K562 (cell line): ENCODE measurements at places on chromosomes 12 and 14.
A peak's percentile ranks its signal among the peaks of the same experiment; 100 is the strongest.

DNA sequence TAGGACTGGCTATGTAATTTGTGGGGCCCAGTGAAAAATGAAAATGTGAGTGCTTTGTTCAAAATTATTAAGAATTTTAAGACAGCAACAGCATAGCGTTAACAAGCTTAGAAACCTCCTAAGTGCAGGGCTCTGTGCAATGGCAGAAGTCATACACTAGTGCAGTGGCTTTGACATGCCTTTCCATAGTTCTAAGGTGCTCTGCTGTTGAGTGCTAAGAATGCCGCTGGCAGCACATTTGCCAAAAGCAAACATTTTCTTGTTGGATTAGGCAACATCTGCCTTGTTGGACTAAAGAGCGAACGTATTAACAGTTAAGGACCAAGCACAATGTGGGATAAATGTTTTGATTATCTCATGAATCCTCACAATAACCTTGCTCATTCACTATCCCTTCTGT, 244.9 kb upstream of the PDE3A start:
- no peak for DNase-seq

DNA sequence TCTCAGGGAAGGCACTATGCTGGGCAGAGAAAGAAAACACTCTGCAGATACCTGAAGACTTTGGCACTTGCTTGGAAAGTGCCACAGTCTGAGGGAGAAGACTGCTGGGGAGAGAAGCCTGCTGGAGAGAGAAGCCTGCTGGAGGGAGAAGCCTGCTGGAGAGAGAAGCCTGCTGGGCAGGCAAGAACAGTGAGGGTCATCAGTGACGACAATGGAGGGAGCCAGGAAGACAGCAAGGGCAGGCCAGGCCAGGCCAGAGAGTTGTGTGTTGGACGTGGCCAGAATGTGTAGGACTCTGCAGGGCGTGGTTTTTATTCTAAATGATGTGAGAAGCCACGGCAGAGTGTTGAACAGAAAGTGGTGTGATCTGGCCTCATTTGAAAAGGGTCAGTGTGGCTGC, 185.3 kb upstream of the ABCD2 start:
- DNase-seq, result no peak

- no peak for DNase-seq
Measured at GRCh38 chr14:60590991-60591414, 58.3 kb downstream of the SIX1 start.

DNA sequence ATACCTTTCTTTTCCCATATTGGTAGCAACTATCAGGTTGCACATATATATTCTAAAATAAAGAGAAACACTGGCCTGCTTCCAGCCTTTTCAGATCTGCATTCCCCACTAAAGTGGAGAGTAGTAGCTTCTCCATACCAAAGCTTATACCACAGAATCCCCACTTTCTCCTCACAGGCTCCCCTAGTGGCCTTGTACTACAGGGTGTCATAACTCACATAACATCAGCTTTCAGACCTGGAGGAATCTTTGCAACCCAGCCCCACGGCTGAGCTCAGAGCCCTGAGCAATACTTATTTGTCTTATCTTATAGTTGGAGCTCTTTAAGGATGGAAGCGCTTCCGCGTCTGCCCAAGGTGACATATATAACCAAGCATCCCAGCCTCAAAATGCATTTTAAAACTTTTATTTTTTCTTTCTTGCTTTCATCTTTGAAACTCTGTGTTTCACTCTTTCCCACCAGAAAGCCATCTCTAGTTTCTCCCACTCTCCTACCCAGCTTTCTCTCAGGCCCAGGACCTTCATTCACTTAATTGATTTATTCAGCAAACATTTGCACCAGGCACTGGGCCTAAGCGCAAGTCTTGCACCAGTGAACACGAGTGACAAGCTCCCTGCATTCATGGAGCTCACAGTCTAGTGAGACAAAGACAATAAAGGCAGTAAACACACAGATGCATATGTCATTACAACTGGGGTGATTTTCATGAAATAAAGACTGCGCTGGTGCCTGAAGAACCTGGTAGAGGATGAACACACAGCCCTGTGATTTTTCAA, 254.7 kb downstream of the IPO8 start:
- DNase-seq, result peak; percentile 24

GRCh38 chr14:35965400-35965799, 139.3 kb downstream of the BRMS1L start:
- no peak for DNase-seq

DNA sequence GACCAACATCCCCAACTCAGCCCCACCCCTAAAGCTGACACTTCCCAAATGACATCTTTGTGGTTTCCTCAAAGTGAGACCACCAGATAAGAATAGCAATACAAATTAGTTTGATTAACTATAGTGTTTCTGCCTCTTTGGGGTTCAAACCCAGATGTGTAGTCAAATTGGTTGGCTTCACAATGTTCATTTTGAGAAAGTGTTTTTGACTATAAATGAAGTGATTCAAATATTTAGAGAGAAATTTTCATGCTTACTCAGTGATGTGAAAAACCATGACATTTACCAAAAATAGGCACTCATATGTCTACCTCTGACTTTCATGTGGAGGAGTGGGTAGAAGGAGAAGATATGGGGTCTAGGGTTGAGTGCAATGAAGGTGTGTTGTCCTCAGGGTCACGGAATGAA, 218.4 kb downstream of the BCAT1 start:
- DNase-seq, result no peak

DNA sequence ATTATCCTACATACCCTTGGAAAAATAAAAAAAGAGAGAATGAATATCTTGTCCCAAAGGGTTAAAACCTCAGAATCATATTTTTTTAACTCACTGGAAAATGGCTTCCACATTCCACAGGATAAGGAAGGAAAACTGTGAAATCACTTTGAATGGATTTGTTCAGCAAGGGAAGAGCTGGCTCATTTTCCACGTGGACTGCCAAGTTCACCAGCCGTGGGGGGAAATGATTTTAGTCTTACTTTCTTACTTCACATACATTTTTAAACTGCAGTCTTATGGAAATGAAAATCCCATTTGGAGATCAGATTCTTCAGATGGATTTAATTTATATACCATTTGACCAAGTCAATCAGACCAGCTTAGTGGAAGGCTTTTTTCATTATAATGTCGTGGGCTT, 29.9 kb upstream of the AEBP2 start:
- DNase-seq, result no peak

- peak; percentile 13 for DNase-seq
Measured at GRCh38 chr12:68665016-68665569, 21.7 kb upstream of the NUP107 start.

DNA sequence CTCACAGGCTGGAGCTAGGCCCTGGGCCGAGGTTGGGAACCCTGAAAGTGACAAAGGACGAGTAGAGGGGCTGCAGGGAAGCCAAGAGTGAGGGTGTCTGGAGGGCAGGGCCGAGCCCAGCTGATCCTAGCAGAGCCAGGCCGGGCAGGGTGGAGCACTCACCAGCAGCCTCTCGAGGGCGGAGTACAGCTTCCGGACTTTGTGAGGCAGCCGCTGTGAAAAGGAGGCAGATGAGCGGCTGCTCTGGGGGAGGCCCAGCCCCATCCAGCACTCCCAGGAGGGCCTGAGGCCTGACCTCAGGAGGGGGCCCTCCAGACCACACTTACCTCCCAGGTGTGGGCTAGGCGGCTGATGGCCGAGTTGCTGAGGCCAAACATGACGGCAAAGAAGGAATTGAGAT, 14.7 kb upstream of the ENDOU start:
- DNase-seq, result peak; percentile 65

DNA sequence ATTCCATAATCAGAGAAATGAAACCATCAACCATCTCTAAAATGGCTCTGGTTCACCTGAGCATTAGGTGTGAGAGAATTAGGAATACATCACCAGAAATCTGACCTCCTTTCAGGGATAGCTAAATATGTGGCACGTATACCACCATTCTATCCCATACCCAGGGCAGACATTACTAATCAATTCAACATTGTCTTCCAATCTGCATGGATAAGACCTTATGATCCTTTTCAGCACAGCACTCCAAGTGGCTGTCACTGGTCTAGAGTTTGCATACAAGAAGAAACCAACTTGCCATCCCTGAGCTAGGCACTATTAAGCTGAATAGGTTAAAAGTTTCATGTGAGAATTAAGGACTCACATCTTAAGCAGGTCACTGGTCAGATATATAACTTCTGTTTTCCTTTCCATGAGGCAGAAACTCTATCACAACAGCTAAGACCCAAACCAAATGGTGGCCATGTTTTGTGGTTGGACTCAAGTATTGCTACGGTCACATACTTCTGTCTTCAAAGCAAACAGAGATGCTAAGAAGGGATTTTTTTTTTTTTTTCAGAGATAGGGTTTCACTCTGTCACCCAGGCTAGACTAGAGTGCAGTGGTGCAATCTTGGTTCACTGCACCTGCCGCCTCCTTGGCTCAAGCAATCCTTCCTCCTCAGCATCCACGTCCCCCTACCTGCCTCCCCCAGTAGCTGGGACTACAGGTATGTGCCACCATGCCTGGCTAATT, 249.0 kb downstream of the DPF3 start:
- DNase-seq, result peak; percentile 9

DNA sequence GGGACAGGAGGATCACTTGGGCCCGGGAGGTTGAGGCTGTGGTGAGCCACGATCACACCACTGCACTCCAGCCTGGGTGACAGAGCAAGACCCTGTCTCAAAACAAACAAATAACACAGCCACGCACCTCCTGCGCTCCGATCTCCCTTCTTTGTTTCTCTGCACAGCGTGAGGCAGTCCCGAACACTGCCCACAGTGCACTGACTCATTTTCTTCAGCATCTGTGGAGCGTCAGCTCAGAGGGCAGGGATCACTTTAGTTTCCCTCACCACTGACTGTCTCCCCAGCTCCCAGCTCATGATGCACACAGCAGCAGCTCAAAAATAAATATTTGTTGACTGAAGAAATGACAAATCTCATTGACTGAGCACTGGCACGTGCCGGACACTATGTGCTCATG, 883 bp upstream of the MYL2 start:
- no peak for DNase-seq

DNA sequence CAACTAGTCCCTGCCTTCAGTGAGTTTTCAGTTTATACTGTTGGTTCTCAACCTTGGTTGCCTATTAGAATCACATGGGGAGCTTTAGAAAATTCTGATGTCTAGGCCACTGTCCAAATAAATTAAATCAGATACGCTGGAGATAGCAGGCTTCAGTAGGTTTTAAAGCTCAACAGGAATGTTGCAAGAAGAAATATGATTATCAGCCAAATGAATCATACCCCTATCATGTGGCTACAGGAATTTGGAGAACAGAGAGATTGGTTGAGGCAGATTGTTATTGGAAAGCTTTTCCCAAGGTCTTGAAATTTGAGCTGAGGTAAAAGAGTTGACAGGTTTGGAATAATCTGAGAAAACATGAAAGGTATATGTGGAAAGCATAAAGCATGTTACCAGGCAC, 125.3 kb downstream of the WIF1 start:
- DNase-seq, result no peak

DNA sequence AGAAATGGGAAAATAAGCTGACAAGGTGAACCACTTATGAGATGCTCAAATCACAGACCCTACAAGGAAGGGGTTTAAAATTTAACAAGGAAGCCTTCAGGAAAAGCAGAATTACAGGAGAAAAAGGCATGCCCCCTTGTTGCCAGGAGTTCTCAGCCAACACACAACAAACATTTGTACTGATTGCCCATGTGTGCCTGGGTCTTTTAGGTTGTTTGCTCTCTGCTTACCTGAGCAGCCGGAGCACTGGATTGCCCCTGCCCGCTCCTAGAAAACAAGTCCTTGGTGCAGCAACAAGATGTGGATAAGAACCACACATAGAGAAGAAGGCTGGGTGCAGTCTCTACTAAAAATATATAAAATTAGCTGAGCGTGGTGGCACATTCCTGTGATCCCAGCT, 3.4 kb downstream of the DRAM1 start:
- no peak for DNase-seq

DNA sequence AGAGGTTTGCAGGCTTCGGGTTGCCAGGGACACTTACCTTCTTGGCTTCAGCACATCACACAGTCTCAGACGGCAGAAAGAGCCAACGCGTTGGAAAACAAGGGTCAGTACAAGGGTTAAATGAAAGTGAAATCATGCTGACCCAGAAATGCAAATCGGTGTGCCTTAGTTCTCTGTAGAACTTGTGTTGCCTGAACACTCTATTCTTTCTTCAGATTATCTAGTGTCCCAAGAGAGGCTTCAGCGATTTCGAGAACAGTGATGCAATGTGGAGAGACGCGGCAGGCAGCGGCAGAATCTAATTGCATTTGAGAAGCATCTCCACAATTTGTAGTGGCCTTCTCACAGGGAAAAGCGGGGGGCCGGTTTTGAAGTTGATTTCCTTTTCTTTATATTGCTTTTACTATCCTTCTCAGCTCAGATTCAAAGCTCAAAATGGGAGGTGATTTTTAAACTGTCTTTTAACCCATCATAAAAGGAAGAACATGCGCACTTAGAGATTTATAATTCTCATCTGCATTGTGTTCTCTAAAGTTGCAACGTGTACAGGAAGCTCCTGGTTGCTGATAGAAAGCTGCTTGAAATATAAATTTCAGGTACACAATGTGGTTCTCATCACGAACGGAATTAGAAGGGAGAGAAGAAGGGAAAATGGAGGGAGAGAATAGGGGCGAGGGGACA, 67.8 kb upstream of the EGLN3 start:
- no peak for DNase-seq

DNA sequence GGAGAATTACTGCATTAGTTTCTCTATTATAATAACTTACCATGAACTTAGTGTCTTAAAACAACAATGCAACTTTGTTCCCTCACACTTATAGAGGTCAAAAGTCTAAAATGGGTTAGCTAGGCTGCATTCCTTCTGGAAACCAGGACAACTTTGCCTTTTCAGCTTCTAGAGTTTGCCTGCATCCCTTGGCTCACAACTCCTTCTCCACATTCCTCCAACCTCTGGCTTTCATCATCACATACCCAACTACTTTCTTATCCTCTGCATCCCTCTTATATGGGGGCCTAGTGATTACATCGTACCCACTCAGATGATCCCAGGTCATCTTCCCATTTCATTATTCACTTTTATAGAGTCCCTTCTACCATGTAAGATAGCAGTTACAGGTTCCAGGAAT, 251.1 kb downstream of the C12orf50 start:
- no peak for DNase-seq

- DNase-seq, result peak; percentile 50
Measured at GRCh38 chr12:53989227-53990113, 4.5 kb downstream of the HOXC10 start.

DNA sequence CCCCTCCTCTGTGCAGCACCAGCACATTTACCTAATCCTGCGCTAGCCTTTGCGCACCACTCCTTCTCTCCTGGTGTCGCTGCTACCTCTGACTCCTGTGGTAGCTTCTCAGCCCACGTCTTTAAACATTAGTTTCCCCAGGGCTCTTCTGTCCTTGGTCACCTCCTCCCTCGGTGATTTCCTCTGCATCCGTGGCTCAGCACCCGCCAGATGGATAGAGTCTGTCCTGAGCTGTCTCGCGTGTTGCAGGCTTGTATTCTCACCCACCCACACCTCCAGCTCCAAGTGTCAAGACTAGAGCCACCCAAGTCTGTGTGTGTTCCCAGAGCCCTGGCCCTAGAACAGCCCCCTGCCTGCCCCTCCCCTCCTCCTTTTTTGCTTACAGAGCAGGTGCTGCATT, 83.2 kb downstream of the EML1 start:
- DNase-seq, result no peak
